ENCODE measurements at places on chromosomes 11 and 22.
A peak's percentile ranks its signal among the peaks of the same experiment; 100 is the strongest.

GRCh38 chr11:61682906-61683675 lies 2.9 kb downstream of the DAGLA start:
- no peak for DNase-seq

DNA sequence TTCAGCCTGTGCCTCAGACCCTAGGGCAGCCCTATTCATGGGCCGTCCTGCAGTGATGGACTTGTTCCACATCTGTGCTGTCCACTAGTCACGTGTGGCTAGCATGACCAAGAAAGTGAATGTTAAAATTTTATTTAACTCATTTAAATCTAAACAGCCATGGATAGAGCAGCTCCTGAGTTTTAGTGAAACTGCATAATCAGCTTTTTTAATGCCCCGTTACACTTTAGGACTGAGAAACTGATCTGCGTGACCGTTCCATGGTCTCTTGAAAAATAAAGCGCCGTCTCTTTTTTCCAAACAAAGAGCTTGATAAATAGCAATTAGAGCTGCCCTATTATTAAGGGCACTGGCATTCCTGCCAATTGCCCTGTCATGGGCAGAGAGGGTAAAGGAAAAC lies 76.5 kb upstream of the SNX19 start:
- no peak for DNase-seq

- DNase-seq = peak; percentile 92
These were observed 122.6 kb upstream of the SORL1-AS1 start for GRCh38 chr11:121575250-121575962.

GRCh38 chr11:74783241-74783871 lies 34.7 kb downstream of the RNF169 start:
- DNase-seq = peak; percentile 85

DNA sequence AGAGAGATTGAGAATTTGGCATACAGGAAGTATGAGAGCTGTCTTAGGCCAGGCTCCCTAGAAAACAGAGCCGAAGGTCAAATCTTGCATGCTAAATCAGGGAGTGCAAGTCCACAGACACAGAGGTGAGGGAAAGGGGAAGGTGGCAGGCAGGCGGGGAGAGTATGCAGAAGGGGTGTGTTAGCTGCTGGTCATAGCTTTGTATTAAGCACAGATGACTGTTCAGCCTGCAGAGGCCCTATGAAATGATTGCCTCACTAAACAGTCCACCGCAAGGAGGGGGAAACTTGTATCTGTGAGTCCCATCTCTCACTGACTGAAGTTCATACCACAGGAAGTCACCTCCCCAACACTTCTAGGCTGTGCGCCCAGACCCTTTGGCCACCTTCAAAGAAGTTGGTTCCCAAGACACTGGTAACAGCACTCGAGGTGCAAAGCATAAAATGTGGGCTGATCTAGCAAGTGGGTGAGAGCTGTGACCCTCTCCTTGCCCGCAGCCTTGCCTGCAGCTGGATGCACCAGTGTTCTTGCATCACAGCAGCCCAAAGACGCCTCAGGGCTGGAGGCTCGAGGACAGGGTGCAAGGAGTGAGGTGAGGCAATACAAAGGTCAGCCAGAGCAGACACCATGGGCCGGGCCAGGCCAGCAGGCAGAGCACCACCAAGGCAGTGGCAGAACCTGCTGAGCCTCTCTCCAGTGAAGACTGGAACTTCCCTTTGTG lies 115.3 kb upstream of the TBCEL start:
- no peak for DNase-seq

GRCh38 chr11:70882716-70883085 lies 369.7 kb downstream of the SHANK2 start:
- DNase-seq = no peak

DNA sequence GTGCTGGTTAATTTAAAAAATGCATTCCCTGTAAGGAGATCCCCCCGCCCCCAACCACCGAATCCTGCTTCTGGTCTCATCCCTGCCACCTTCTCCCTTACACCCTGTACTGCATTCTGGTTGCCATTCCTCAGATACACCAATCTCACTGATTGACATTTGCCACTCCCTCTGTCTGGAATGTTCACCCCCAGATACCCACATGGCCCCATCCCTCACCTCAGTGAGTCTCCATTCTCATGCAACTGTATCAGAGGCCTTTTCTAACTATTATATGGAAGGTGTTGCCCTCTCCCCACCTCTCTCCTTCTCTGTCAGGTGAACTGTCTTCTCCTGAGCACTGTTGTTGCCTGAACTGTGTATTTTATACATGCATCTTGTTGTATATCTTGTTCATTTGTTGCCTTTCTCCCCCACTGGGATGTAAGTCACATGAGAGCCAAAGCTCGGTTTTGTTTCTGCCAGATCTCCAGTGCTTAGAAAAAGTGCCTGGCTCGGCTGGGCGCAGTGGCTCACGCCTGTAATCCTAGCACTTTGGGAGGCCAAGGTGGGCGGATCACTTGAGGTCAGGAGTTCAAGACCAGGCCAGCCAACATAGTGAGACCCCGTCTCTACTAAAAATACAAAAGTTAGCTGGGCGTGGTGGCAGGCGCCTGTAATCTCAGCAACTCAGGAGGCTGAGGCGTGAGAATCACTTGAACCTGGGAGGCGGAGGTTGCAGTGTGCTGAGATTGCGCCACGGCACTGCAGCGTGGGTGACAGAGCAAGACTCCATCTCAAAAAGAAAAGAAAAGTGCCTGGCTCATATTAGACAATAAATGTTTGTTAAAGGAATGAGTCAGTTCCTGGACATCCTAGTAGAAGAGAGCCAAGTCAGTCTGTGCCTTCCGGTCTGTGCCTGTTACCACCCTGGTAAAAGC lies 61.0 kb downstream of the TNRC6B start:
- DNase-seq = peak; percentile 43

DNA sequence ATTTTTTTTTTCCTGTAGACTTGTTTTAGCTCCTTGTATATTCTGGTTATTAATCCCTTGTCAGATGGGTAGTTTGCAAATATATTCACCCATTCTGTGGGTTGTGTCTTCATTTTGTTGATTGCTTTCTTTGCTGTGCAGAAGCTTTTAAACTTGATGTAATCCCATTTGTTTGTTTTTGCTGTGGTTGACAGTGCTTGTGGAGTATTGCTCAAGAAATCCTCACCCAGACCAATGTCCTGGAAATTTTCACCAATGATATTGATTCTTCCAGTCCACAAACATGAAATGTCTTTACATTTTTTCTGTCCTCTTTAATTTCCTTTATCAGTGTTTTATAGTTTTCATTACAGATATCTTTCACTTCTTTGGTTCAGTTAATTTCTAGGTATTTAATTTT lies 55.6 kb upstream of the MRGPRX1 start:
- no peak for DNase-seq

- no peak for DNase-seq
These were observed 38.0 kb upstream of the CHKA start for GRCh38 chr11:68159161-68159560.

DNA sequence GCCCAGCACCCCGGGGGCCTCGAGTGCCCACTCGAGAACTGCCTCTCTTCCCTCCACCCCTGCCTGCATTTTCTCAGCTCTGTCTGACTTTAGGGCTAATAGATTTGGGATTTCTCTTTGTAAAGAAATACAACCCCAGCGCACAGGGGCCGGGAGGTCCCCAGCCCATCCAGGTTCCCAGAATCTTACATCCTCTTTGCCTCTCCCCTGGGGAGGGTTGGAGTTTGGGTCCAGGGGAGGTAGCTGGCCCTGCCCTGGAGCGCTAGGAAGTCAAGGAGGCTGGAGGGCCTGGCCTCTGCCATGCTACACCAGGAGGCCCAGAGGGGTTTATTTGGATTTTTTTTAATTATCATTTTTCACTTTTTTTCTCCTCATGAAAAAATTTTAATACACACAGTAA lies 65.7 kb upstream of the LMO1 start:
- no peak for DNase-seq

GRCh38 chr11:46149826-46150225 lies 28.6 kb upstream of the PHF21A start:
- DNase-seq = no peak

GRCh38 chr11:120136356-120136755 lies 1.6 kb downstream of the TRIM29 start:
- no peak for DNase-seq

GRCh38 chr11:126189109-126189929 lies 22.1 kb downstream of the RPUSD4 start:
- DNase-seq = no peak

GRCh38 chr11:38323961-38324761 lies 1726.1 kb upstream of the RAG2 start:
- no peak for DNase-seq

DNA sequence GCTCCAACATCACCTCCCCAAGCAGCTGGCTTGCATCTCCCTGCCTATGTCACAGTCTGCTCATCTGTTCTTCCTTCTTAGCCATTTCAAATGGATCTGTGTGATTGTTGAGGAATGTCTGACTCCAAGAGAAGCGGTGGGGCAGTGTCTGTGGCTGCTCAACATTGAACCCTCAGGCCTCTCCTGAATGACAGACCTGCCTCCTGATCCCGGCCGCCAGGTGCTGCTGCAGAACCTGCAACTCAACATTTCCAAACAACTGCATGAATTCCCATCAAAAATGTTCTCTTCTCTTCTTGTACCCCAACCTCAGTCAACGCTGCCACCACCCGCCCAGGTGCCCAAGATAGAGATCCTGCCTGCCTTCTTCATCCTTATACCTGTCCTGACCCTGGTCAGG lies 132.5 kb downstream of the FBXO7 start:
- DNase-seq = no peak

- DNase-seq = no peak
These were observed 17.8 kb upstream of the KCNJ11 start for GRCh38 chr11:17406082-17406817.

DNA sequence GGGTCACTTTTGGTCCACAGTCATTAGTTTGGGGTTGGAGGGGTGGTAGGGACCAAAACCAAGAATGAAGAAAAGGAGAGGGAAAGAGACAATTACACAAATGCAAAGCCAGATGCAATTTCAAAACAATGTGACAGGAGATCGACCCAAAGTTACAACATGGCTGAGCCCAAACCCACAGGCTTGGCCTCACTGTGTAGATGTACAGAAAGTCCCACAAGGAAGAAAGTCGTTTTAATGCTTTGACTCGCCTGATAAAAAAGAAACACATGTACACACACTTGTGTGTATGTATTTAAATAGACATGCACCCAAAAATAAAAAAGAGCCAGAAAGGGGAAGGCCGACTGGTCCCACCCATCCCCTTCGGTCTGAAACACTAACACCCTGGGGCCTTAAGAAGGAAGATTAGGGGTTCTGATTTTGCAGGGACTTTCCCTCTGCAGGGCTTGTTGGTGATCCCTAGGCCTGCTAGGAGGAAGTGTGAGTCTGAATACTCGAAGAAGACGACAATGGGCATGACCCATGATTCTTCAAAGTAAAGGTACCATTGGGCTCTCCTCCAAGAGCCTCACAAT lies 104.1 kb downstream of the ETS1 start:
- peak; percentile 50 for DNase-seq

GRCh38 chr11:83816572-83817187 lies 530.5 kb upstream of the CCDC90B start:
- DNase-seq = peak; percentile 19

GRCh38 chr11:108543316-108543964 lies 45.3 kb upstream of the POGLUT3 start:
- DNase-seq = no peak

Data from inflammatory macrophage treated with lipopolysaccharide for 1 hour (primary cell).